ENCODE measurements at places on chromosomes 3 and 15.

GRCh38 chr3:128297401-128298138, 144.3 kb downstream of the EEFSEC start:
- no peak for DNase-seq

DNA sequence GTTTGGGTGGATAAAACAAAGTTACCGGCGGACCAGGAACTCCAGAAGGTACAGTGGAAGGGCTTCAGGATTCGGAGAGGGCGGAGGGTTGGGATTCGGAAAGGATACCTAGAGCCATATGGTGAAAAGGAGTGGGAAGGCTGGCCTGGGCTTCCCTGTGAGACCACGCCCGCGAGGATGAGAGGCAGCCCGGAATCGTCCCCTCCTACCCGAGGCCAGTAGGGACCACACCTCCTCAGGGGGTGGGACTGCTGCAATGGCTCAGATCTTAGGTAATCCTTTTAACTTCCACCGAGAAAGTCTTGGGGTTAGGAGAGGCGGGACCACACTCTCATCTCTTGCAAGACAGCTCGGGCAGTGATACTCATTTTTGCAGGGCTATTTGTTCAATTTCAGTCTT, 511.3 kb downstream of the OCA2 start:
- DNase-seq: no peak

GRCh38 chr3:37506956-37507535, 332.7 kb upstream of the LRRFIP2 start:
- no peak for DNase-seq

DNA sequence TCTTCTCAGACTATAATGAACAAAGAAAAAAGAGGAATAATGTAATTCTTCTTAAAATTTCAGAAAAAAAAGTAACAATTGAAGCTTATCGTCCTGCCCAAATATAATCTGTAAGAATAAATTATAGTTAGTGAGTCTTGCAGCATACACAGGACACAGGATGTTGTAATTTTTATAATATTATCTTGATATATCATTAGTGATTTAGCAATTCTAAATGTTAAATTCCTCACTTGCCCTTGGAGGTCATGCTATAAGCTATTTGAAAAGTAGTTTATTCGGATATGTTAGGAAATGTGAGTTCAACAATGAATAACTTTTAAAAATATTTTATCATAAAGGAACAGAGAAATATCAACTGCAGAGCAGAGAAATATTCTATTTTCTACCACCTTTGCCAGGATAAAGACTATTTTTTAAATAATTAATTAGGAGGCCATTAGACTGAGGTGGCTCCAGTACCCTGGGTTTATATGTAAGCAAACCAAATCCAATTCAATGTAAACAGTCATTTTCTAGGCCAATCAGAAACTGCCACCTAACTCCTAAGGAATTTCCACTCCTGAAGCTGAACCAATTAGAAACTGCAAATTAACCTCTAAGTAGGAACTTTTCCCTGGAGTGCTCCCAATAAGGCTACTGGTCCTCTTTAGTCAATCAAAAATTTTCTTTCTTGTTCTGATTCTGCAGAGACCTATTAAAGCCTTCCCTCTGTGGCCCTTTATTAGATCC, 1109.3 kb downstream of the ROBO2 start:
- DNase-seq: no peak

DNA sequence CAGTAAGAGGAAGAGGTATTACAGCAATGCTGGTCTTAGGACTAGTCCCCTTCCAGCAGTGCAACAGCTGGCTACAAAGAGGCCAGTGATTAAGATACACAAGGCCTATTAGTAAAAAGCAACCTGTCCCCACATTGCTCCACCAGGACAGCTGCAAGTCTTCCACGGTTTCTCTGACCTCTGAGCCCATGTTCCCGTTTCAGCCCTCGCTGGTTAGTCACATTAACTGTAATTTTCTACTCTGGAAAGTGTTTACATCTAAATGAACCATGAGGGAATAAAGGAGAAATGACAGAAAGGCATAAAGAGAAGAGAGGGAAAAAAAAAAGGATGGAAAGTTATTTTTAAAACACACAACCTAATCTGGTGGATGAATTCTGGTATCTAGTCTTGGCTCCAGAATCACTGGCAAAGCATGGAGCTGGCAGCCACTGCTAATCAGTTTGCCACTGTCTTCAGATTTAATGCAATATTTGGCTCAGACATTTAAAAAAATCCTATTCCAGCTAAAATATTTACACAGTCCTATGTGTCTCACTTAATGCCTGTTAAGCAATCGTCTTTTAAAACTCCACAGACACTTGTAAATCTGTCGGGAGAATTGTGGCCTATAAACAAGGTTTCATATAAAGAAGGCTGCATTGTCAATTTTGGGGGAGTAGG, 154.9 kb downstream of the GREM1 start:
- no peak for DNase-seq

- DNase-seq: no peak
Measured at GRCh38 chr3:25103391-25103790, 324.7 kb upstream of the RARB start.

GRCh38 chr3:187769771-187770170, 24.5 kb upstream of the BCL6 start:
- DNase-seq: no peak

DNA sequence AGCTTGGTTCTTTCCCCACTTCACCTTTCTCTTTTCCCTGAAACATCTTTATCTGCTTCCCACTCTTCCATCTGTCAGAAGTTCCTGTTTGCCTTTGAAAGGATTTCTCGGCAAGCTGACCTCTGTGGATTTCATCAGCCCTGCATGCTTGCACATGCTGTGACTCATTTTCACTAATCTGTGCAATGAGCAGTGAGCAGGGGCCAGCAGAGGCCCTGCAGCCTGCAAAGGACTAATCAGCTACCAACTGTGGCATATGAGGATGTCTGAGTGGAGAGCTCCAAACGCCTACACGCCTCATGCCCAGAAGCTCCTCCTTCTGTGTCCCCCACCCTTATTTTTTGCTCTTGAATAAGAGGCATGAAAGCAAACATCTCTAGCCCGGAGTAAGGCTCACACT, 333.0 kb upstream of the SEMA6D start:
- DNase-seq: peak; percentile 94

DNA sequence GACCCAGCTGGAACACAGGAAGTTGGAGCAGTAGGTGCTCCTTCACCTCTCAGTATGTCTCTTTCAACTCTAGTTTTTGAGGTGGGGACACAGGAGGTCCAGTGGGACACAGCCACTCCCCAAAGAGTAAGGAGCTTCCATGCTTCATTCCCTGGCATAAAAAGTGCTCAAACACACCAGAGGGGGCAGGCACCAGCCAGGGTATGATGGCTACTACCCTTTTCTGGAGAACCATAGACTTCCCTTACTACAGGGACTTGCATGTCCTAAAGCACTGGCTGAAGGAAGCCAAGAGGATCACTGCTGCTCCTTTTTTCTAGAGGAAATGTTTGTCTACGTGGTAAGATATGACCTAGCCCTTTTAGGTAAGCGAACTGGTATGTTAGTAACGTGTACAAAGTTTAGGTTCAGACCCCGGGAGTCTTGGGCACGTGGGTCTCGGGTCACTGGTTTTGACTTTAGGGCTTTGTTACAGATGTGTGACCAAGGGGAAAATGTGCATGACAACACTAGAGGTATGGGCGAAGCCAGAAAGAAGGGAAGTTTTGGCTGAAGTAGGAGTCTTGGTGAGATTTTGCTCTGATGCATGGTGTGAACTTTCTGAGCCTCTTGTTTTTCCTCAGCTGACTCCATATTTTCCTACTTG, 11.9 kb downstream of the IL17RB start:
- no peak for DNase-seq

GRCh38 chr15:69132977-69133861, 27.2 kb upstream of the GLCE start:
- DNase-seq: no peak

DNA sequence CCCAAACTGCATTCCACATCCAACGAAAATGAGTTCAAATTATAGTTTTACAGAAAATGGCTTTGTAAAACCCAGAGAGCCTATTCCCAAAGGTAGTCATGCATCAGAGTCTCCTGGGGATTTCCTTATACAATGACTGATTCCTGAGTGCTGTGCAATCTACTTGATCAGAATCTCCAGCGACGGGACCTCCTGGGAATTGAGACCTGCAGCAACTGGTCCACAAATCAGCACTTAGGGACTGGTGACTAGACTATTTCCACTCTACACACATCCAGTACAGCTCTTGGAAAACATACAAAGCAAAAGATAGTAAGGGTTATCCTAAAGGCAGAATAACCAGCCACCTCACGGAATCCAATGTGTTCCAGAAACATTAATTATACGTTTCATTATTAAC, 871.0 kb upstream of the CFAP20DC start:
- DNase-seq: no peak

DNA sequence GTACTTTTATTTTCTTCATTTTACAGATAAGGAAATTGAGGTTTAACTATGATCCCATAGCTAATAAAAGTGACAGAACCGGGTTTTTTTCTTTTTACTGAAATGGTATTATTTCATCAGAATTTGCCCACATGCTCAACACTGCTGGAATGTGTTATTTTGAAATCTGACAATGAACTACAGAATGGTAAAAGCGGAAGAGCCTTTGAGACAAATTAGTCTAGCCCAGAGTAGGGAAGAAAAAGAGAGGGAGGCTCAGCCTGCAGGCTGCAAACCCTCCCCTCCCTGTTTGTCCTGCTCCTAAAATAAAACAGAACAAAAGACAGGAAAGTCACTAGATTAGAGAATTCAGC, 100.3 kb upstream of the LIPC start:
- no peak for DNase-seq

DNA sequence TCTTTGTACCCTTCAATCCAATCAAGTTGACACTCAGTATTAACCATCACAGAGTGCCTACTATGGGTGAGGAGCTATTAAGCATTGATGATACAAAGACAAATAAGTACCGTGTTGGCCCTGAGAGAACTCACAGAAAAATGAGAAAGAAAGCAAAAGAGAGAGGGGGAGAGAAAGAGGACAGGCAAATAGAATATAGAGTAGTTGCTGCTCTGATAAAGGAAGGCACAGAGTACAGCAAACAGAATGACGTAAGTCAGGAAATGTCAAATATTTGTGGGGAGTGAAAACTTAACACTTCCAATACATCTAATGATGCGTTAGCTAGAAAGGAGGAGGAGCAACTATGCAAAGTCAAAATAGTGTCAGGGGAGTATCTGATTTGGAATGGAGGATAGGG, 320.6 kb upstream of the KCNH8 start:
- no peak for DNase-seq

- DNase-seq: no peak
Measured at GRCh38 chr3:140341203-140341602, 336.7 kb upstream of the TRIM42 start.

GRCh38 chr15:67911727-67912126, 71.9 kb upstream of the RNU6-1 start:
- DNase-seq: no peak

DNA sequence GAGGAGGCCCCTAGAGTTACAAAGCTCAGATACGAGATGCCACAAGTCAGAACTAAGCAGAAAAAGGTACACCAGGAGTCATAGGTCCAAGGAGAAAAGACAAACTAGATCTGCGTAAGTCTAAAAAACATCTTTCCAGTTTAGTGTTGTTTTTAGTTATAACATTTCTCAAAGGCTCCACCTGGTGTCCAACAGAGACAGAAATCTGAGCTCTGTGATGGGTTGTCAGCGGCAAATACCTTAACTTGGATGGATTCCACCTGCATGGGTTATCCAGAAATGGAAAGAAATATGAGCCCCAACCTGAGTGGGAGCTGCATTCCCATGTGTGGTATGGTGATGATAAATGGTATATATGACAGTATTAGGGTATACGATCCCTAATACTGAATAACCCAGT, 238.6 kb upstream of the CHRM5 start:
- no peak for DNase-seq

DNA sequence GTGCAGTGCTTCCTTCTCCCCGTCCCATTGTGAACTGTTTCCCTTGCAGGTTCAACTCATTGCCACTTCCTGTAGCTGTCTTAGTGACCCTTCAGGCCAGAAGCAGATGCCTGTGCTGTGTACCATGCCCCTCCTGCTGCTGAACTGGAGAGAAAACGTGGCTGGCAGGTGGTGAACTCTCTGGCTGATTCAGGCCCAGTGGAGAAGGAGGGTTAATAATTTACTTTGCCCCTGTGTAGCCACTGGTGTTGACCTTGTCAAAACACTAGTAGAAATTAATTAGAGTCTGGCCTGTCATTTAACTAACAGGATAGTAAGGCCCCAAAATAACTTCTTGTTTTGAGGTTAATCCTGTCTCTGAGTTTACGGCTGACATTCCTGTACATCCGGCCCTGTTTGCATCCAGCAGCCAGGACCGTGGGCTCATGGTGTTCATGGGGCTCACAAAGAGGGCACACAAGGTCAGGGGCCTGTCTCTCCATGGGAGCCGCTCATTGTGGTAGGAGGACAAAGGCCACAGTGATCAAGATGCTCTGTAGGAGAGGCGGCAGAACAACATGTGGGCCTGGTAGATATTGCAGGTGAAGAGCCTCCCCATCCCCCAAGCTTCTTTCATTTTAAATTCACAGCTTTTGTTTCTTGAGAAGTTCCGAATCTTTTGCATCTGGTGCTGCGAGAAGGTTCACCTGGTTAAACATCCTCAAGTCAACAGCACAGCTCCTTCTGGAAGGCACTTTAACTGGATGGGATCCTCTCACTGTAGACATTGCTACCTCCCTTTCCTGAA, 101.6 kb downstream of the CGNL1 start:
- DNase-seq: no peak

- DNase-seq: peak; percentile 59
Measured at GRCh38 chr3:73624821-73625665, at the start of gene PDZRN3. Gene PDZRN3 (minus strand): TSS chr3:73624941.

DNA sequence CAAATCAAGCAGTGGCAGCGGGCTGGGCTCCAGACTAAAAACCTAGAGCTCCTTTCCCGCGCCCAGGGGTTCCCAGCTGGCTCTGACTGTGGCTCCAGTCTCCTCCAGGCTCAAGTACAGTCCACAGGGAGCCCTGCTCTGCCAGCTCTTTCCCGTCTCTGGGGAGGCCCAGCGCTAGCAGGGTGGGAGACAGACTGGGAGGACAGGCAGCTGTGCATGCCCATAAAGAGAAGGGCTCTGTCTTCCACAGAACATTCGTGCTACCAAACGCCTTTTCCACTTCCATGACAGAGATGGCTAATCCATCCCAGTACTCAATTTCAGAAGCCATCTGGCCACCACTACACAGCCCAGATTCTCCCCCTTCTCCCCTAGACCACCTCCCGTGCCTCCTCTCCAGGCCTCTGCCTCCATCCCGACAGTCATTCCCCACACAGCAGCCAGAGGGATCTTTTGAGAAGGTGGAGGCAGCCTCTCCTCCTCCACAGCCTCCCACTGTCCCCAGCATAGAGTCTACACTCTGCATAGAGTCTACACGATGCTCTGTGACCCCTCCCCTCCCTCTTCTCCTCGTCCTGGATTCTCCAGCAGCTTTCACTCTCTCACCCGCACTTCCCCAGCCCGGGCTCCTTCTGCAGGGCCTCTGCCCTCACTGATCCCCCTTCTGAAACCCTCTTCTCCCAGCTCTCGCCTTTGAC, 6.8 kb upstream of the DUSP7 start:
- no peak for DNase-seq

DNA sequence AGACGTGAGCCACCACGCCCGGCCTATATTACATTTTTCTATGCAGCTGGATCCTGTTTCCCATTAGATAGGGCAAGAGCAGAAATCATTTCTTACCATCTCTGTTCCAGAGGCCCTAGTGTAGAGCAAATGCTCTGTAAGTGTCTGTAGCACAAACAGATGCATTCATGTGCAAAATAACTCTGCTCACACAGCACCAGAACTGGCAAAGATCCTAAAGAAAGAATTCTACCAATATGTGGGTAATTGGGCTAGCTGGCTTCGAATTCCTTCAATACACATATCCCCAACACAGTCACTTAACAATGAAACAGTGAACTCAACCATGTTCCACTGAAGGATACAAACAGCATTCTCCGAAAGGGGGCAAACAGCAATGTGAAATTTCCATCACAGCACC, 32.7 kb upstream of the DCUN1D1 start:
- no peak for DNase-seq

- DNase-seq: peak; percentile 89
Measured at GRCh38 chr3:80190051-80190450, 422.3 kb upstream of the ROBO1 start.
